ENCODE measurements at places on chromosomes 1 and 21.
A peak's percentile ranks its signal among the peaks of the same experiment; 100 is the strongest.

- no peak for DNase-seq
Observed at GRCh38 chr1:244454412-244454811, 2.7 kb upstream of the ADSS2 start.

GRCh38 chr1:111475701-111476100 is 1.9 kb downstream of the C1orf162 start:
- DNase-seq: no peak

DNA sequence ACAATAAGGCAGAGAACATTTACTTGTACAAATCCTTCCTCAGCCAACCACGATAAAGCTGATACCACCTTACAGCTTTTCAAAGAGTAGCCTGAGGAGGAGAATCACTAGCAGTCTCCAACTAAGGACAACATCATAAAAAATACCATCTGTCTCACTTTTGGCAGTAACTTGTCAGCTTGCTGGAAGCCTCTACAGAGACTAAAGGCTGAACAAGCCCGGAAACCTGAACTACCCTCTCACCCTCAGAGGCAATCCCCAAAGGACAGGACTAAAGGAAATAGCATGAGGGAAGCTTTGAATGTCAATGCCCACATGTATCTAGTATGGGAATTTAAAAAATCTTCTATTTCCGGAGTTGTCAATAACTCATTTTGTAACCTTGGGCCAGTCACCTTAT is 10.6 kb downstream of the SRSF4 start:
- DNase-seq: no peak

- DNase-seq: no peak
Observed at GRCh38 chr1:23867542-23867894, 572 bp downstream of the FUCA1 start.

- DNase-seq: peak; percentile 3
Observed at GRCh38 chr21:21973806-21974205, 975.6 kb downstream of the NCAM2 start.

- DNase-seq: no peak
Observed at GRCh38 chr1:242530761-242531160, 6.3 kb upstream of the PLD5 start.

- DNase-seq: no peak
Observed at GRCh38 chr1:180277476-180278193, 47.6 kb downstream of the LHX4 start.

- DNase-seq: no peak
Observed at GRCh38 chr1:20491866-20492265, 5.9 kb upstream of the CAMK2N1 start.

- peak; percentile 10 for DNase-seq
Observed at GRCh38 chr21:36504067-36505058, 24.4 kb upstream of the CLDN14 start.

- DNase-seq: no peak
Observed at GRCh38 chr21:38923429-38923828, 117.7 kb downstream of the ETS2 start.

DNA sequence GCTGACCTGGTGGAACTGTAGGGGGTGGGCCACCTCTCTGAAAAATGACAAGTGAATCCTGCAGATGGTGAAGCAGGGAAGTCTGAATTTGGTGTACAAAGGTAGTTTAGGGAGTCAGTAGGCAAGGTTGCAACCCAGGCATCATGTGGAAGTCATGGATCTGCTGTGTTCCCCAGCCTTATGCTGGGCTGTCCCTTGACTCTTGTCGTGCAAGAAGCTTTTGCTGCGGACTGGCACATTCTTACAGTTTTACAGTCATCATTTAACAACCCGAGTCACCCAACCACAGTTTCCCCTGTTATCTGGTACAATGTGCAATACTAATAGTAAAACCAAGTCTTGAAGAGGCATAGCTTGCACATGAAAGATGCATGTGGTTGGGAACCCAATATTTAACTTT is 13.2 kb downstream of the RHOU start:
- no peak for DNase-seq

- no peak for DNase-seq
Observed at GRCh38 chr21:41143596-41144325, 24.2 kb upstream of the BACE2 start.

GRCh38 chr21:31409831-31410487 is 65.9 kb upstream of the TIAM1 start:
- DNase-seq: no peak

- no peak for DNase-seq
Observed at GRCh38 chr1:15943328-15943991, 32.4 kb downstream of the ZBTB17 start.

GRCh38 chr1:154478639-154479038 is 23.4 kb upstream of the TDRD10 start:
- no peak for DNase-seq

DNA sequence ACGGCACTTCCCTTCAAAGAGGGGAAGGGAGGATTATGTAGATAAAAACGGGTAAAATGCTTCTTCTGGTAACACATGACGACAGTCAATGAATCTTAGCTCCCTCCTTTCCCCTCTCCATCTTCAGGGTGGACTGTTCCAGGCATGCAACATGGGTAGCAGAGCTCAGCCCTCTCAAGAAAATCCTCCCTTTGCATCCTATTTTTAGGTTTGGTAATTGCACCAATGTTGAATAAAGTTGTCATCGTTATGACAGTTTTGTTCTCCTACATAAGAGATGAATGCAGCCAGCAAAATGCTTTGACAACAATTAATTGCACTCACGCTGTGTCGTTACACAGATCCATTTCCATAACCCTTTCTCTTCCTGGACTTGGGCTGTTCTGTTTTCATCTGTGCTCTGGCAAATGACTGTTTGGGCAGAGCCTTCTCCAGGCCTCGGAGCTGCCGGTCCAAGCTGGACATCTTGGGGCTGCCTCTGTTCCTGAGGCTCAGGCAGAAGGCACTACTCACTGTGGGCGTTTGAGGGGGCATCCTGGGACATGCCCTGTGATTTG is 127.6 kb downstream of the CNIH3 start:
- DNase-seq: no peak

- DNase-seq: peak; percentile 48
Observed at GRCh38 chr1:169874229-169874628, 19.5 kb downstream of the SCYL3 start.

DNA sequence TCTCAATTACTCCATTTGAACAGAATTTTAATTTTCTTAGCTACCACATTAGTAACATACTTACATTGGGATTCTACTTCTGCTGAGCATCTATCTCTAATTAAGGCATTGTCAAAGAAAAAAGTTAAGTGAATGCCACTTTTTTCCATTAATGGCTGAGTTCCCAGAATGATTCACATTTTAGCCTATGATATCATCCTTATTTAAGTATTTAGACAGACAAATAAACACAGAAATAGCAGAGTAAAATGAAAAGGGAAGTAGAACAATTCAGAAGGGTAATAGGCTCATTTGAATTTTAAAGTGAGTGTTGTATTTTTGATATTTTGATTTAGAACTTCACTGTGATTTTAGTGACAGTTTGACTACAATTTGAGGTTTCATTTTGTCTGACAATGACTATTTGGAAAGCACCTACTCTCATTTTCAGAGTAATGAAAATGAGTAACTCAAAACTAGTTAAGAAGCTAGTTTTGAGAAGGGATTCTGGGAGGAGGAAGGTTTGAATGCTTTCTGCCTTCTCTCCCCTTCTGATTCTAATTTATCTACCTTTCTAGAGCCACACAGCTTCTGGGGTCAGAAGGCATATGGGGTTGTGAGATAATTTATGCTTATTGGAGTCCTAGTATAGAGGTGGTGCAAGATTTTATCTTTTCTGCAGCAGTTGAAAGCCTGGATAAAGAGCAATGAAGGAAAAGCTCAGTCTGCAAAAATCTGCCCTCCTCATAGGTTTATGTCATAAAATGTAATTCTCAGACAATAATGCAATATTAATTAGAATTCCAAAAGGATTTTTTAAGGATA is 15.5 kb downstream of the LYPLAL1 start:
- no peak for DNase-seq

DNA sequence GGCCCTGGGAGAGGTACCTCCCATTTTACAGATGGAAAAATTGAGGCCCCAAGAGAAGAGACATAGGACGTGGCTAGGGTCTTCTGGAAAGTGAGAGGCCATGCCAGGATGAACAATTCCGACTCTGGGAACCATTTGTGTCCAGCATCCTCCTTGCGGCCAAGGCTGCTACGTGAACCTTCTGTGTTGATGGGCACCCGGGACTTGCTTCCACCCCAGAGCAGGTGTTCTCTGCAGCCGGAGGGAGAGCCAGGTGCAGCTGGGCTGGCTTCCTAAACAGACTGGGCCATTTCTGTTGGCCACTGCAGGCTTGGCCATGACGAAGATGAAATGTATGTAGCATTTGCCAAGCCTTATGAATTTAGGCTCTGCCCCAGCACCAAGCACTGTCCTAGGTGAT is 118.9 kb downstream of the PRDM2 start:
- no peak for DNase-seq

DNA sequence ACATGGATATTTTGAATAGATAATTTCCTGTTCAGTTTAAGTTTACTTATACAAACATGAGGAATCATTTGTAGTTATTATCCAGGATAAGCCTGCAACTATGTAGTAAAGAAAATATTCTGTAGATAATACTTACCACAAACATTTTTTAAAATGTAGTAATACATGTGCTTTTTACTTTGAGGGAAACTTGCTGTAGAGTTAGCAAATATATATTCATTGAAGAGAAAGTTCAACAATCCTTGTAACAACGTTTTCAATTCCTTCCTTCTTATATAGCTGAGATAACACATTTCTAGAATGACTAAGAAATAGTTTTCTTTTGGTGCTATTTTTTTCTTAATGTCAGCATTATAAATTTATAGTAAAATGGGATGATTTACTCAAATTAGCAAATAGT is 664.6 kb upstream of the ADAMTS5 start:
- DNase-seq: no peak

- DNase-seq: no peak
Observed at GRCh38 chr1:76867342-76868130, at the start of gene ST6GALNAC5. ST6GALNAC5 (plus strand) TSS chr1:76867480.

DNA sequence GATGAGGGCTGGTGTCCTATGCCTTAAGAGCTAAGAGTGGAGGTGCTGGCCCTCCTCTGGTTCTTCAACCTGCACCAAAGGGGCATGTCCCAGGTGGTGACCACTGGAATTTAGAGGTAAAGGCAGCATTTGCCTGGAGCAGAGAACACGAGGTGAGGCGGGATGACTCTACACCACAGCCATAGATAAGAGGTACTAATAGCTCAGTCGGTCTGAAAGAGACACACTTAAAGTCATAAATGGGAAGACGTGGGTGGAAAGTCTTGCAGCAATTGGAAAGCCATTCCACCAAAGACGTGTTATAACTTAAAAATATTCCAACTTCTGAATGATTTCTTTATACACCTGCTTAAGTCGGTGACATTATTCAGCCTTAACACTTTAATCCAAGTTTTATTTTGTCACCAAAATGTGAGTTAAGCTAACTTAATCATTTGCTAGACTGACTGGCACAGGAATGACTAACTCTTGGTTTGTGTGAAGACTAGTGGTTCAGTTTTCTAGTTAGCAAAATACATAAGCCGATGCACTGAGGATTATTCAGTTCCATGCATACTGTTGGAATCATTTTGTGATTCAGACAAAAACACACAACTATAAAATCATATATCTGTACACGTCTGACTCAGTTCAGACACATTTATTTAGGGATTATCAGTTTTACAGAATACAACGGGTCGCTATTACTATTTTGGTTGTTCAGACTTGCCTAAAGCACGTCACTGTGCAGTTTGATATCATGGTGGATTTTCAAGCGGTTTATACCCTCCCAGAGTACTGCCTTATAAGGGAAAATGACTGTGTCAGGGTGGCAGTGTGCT is 4.6 kb upstream of the ETS2 start:
- no peak for DNase-seq

DNA sequence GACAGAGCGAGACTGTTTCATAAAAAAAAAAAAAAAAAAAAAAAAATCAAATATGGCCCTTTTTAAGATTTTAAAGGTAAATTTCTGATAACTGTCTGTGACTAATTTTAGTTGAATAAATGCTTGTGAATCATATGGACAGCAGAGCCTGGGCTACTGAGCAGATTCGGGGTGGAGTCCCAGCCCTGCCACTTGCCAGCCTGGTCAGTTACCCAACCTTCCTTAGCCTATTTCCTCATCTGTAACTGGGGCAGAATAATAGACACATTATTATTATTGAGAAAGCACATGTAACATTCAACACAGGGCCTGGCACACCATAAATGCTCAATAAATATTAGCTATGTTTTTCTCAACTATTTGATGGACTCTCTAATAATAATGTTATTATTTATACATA is 11.2 kb upstream of the H3-3A start:
- no peak for DNase-seq

GRCh38 chr1:53638360-53639035 is 100.5 kb downstream of the GLIS1 start:
- DNase-seq: no peak

DNA sequence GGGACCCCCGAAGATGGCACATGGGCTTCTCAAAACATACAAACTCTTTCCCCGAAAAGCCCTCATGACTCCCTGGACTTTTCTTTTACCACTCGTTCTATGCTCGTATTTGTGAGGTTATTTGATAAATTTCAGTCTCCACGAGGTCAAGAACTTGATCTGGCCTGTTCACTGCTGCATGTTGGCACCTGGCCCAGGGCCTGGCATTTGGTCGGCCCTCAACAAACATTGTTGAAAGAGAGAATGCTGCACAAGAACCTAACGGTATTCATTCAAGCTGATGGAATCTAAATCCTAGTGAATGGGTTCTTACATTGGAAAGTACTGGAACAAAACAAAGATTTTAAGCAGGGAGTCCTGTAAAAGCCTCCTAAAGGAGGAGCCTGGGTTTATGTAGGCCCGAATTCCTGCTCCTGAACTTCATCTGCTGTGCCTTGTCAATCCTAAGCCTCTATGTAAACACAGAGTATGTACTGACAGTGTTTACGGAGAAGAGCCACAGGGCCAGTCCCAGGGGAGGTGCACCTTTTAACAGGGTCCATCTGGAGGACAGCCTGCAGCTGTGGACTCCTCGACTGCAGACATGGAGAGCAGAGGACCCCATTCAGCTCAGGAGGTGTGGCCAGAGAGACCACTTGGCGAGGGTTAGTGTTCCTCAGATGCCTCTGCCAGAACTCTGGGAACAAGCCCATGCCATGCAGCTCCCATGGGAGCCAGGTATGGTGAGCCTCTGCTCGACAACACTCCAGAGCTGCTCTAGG is 46.9 kb downstream of the L1TD1 start:
- DNase-seq: no peak
